ENCODE measurements at places on chromosomes 7 and 10. TPM values are rescaled to one million over a fixed set of nuclear protein-coding genes. Genes with fewer than 3 reads are reported as not detected.

TSPAN13 gene
- 7.5 TPM for total RNA-seq

GRCh38 chr7:156100086-156100485, 287.8 kb upstream of the SHH start:
- H3K27ac ChIP-seq = no peak overlapping the region
- H3K4me1 ChIP-seq = no peaks in the 10 kb centered on the region
- no peak overlapping the region for H3K4me3 ChIP-seq

- H3K36me3 ChIP-seq = no peaks in the 10 kb centered on the region
- peaks cover 4% of the 10 kb centered on the region for H3K4me1 ChIP-seq
- no peak overlapping the region for H3K4me3 ChIP-seq
- no peak for DNase-seq
These were observed 69.0 kb upstream of the VOPP1 start for GRCh38 chr7:55641273-55641691.

GRCh38 chr7:149494738-149495368, 2.8 kb downstream of the ZNF746 start:
- H3K36me3 ChIP-seq = peaks cover 47% of the 10 kb centered on the region
- H3K27me3 ChIP-seq = no peaks in the 10 kb centered on the region
- H3K4me3 ChIP-seq = no peak overlapping the region
- H3K27ac ChIP-seq = peak overlapping the region; percentile 91
- H3K4me1 ChIP-seq = peaks cover 31% of the 10 kb centered on the region

DNA sequence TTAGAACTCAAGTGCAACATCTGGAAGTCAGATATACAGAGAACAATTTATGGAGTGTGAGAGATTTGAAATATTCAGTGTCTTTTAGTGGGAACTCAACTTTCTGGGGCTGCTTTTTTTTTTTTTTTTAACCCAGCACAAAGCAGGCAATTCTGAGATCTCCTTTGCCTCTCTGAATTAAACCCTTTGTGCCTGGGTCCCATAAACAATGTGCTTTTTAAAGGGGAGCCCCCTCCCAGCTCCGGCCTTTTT, 146.8 kb downstream of the CELF2 start:
- H3K4me3 ChIP-seq = peak overlapping the region; percentile 75
- H3K36me3 ChIP-seq = no peaks in the 10 kb centered on the region
- no peak for DNase-seq
- peaks cover 55% of the 10 kb centered on the region for H3K4me1 ChIP-seq

DNA sequence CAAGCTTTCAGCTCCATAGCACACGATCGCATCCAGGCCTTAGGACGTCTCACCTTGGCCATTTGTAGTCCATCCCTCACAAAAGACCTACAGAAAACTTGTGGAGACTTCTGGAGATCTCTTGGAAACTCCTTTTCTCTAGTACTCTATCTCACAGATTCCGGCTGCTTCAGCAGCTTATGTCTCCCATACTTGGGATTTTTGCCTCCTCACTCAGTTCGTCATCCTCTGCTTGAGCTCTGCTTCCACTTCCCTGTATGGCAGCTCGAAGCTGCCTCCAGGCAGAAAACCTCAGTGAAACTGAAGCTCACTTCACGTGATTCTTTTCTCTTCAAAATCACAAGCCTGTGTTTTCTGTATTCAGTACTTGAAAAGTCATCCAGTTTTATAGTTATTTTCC, 178.7 kb upstream of the GDF10 start:
- no peak overlapping the region for H3K27ac ChIP-seq
- peak; percentile 26 for DNase-seq
- no peak overlapping the region for H3K4me3 ChIP-seq
- H3K4me1 ChIP-seq = no peaks in the 10 kb centered on the region

CAV2 gene
- total RNA-seq = 125 TPM

CRPPA gene
- 1.9 TPM for total RNA-seq

- no peak overlapping the region for H3K4me3 ChIP-seq
- no peak for DNase-seq
- peaks cover 6% of the 10 kb centered on the region for H3K4me1 ChIP-seq
- H3K27ac ChIP-seq = no peak overlapping the region
- no peaks in the 10 kb centered on the region for H3K27me3 ChIP-seq
- no peaks in the 10 kb centered on the region for H3K36me3 ChIP-seq
These were observed 13.9 kb downstream of the FKBP6 start for GRCh38 chr7:73341877-73342276.

GRCh38 chr10:385571-386300, 250.5 kb downstream of the ZMYND11 start:
- peaks cover 5% of the 10 kb centered on the region for H3K4me1 ChIP-seq
- DNase-seq = no peak
- no peaks in the 10 kb centered on the region for H3K27me3 ChIP-seq
- H3K4me3 ChIP-seq = no peak overlapping the region
- H3K36me3 ChIP-seq = peaks cover 89% of the 10 kb centered on the region
- no peak overlapping the region for H3K27ac ChIP-seq

CALHM3 gene
- total RNA-seq = not detected

SLC25A40 gene
- 9.1 TPM for total RNA-seq

DNA sequence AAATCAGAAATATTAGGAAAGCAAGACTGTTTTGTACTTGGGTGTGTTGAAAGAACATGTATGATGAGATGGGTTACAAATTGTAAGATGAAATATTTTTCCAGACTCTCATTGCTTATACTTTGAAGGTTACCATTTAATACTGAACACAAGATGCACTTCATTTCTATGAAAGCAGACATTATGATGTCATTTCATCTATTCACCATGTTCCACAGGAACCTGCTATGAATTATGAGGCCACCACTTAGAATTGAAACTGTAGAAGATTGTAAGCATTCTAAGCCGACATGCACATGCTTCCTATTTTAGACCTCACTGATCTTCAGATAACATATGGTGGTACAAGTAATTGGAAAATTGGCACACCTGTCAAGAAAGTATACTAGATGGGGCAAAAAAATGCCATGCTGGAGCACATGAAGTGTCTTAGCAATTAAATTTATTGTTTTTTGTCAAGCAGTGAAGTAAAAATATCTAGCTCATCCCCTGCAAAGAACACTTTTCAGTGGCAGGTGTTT, 195.0 kb downstream of the PHF14 start:
- no peaks in the 10 kb centered on the region for H3K36me3 ChIP-seq
- no peak overlapping the region for H3K27ac ChIP-seq
- H3K4me1 ChIP-seq = peaks cover 13% of the 10 kb centered on the region
- no peak overlapping the region for H3K4me3 ChIP-seq

ZEB1 gene
- total RNA-seq = 189 TPM

GRCh38 chr7:77687747-77688144, 8.5 kb upstream of the RSBN1L start:
- DNase-seq = no peak
- H3K4me3 ChIP-seq = no peak overlapping the region
- H3K36me3 ChIP-seq = peaks cover 19% of the 10 kb centered on the region
- H3K4me1 ChIP-seq = peaks cover 77% of the 10 kb centered on the region
- H3K27me3 ChIP-seq = no peaks in the 10 kb centered on the region

DNA sequence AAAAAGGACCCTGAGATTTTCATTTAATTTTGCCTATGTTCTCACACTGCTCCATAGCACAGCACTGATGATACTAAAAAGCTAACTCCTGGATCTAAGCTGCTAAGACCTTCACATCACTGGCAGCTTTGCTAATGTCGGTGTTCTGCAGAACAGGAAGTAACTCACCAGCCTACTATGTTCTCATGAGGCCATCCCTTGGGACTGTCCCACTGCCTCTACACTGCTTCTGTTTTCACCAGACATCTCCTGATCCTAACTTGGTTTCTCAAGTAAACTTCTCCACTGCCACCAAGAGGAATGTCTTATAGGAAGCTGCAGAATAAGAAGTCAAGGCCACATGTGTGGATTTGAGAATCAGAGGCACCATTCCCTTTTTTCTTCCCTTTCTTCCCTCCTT, 15.1 kb downstream of the HTR7 start:
- H3K27ac ChIP-seq = no peak overlapping the region
- DNase-seq = no peak
- H3K4me3 ChIP-seq = no peak overlapping the region
- no peaks in the 10 kb centered on the region for H3K4me1 ChIP-seq
- H3K36me3 ChIP-seq = no peaks in the 10 kb centered on the region

NPTX2 gene
- 22.4 TPM for total RNA-seq

DNA sequence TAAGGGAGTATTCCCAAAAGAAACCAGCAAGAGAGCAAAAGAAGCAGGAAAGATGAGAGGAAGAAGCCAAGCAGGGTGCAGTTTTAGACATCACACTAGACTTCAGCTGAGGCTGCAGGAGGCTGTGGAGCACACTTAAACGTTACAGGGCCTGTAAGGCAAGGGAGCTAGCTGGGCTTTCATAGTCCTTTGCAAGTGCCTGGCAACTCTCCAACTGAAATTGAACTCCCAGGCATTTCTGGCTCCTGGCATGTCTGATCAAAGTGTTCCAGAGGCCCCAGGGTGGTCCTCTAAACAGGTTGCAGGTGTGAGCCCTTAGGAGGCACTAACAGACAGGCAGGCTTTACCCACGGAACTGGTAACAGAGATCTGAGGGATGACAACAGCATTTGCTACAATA, 750.2 kb downstream of the XPNPEP1 start:
- no peaks in the 10 kb centered on the region for H3K36me3 ChIP-seq
- H3K27me3 ChIP-seq = no peaks in the 10 kb centered on the region
- H3K4me1 ChIP-seq = no peaks in the 10 kb centered on the region
- no peak overlapping the region for H3K4me3 ChIP-seq
- DNase-seq = no peak

NUTM2B gene
- 0.83 TPM for total RNA-seq

DNA sequence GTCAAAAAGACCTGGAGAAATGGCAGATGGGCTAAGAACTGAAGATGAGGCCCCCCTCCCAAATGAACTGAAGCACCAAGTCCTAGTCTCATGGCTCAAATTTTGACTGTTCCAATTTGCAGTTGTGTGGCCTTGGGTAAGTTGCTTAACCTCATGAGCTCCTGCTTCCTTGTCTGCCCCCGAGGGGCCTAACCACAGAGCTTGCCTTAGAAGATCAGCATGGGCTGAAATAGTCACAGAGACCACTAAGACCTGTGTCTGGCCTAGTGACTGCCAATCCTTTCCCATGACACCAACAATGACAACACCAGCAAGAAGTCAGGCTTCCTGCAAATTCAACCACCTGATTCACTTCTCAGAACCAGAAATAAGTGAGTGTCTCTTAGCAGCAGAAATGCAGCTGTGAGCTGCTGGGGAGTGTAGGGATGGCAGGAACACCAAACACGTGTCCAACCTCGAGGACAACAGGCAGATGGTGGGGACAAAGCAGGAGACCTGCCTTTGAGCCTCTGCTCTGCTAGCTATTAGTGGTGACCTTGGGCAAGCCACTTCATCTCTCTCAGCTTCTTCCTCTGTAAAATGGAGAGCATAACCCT, 23.7 kb downstream of the CRHR2 start:
- no peaks in the 10 kb centered on the region for H3K27me3 ChIP-seq
- no peaks in the 10 kb centered on the region for H3K4me1 ChIP-seq
- H3K4me3 ChIP-seq = no peak overlapping the region
- H3K27ac ChIP-seq = no peak overlapping the region
- no peaks in the 10 kb centered on the region for H3K36me3 ChIP-seq

GRCh38 chr10:7697426-7697825, 5.7 kb upstream of the ITIH2 start:
- peaks cover 16% of the 10 kb centered on the region for H3K4me1 ChIP-seq
- no peak for DNase-seq
- H3K36me3 ChIP-seq = no peaks in the 10 kb centered on the region
- no peak overlapping the region for H3K4me3 ChIP-seq

Data from esophagus muscularis mucosa (tissue), 4 donors.